ENCODE measurements at places on chromosomes 6 and 20.

GRCh38 chr6:152458648-152459644 lies 178.2 kb downstream of the SYNE1 start:
- DNase-seq = no peak

- peak; percentile 15 for DNase-seq
These were observed 7.8 kb downstream of the UBE3D start for GRCh38 chr6:83057705-83058321.

DNA sequence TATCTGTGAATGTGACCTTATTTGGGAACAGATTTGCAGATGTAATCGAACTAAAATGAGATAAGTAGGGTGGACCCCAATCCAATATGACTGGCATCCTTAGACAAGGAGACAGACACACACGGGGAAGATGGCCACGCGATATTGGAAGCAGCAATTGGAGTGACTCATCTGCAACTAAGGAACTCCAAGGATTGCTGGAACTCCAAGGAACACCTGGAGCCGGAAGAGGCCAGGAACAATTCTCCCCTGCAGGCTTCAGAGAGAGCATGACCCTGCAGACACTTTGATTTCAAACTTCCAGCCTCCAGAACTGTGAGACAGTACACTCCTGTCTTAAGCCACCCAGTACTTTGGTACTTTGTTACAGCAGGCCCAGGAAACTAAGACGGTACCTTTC lies 19.5 kb upstream of the CNKSR3 start:
- no peak for DNase-seq

GRCh38 chr6:142008781-142009180 lies 123.9 kb upstream of the GJE1 start:
- DNase-seq = no peak

DNA sequence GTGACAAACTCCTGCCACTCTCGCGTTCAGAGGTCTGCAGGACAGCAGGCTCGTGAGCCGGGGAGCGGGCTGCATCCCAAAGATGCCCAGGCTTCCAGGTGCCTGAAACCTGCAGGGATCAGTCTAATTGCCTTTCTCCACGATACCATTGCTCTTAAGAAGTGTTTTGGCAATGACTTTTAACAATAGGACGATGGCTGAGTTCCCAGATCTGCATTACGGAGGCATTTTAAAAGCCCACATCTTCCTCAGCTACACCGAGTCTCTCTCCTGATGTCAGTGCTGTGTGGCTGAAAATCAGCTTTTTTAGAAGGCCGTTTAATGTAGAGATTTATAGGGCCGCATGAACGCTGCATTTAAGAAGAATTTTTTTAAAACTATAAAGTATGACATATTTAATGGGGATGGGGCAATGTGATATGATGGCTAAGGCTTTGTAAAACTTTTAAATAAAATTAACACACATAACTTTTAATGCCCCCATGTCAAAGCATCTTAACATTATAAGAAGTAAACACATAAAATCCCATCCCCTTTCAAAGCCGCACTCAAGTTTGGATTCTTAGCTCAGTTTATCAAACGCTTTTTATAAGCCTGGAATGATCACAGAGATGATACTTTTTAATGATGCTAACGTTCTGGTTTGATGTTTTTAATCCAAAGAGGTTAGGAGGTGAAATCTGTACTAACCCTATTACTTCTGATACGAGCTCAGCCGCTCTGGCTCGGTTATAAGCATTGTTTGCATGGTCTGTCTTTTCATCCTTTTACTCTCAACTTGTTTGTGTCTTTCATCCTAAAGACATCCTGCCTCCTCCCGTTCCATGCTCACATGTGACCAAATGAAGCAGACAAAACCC lies 386.0 kb downstream of the SMOC2 start:
- no peak for DNase-seq

DNA sequence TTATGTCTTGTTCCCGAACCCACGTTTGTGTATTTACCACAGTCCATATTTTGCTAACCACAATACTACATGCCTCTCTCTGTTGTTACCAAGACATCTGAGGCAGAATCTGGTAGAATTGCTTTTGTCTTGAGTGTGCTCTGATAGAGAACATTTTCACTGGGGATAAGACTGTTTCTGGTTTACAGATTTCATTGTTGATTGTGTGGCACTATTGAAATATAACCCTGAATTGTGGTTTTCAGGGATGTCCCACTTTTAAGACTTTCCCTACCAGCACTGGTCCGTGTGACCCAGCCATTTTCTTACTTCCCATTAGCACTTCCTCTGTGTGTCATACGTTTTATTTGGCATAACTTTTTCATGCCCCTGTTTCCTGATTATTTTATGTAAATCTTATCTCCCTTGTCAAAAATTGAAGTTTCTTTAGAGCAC lies 12.2 kb downstream of the NCOA7 start:
- no peak for DNase-seq

DNA sequence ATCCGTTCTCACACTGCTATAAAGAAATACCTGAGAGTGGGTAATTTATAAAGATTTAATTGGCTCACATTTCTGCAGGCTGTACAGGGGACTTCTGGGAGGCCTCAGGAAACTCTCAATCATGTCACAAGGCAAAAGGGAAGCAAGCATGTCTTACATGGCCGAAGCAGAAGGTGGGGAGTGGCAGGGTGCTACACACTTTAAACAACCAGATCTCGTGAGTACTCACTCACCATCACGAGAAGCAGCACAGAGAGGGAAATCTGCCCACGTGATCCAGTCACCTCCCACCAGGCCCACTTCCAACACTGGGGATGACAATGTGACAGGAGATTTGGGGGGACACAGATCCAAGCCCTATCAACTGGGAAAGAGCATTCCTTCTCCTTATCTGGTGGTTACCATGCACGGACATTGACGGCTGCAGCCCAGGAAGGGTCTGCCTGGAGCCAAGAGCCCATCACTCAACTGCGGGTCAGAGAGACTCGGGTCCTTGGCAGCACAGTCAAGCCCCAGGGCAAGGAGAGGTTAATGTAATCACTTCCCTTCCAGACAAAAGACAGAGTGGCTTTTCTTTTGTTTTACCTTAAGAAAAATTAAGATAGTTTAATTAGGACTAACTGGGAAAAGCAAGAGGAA lies 112.3 kb upstream of the CST7 start:
- no peak for DNase-seq

DNA sequence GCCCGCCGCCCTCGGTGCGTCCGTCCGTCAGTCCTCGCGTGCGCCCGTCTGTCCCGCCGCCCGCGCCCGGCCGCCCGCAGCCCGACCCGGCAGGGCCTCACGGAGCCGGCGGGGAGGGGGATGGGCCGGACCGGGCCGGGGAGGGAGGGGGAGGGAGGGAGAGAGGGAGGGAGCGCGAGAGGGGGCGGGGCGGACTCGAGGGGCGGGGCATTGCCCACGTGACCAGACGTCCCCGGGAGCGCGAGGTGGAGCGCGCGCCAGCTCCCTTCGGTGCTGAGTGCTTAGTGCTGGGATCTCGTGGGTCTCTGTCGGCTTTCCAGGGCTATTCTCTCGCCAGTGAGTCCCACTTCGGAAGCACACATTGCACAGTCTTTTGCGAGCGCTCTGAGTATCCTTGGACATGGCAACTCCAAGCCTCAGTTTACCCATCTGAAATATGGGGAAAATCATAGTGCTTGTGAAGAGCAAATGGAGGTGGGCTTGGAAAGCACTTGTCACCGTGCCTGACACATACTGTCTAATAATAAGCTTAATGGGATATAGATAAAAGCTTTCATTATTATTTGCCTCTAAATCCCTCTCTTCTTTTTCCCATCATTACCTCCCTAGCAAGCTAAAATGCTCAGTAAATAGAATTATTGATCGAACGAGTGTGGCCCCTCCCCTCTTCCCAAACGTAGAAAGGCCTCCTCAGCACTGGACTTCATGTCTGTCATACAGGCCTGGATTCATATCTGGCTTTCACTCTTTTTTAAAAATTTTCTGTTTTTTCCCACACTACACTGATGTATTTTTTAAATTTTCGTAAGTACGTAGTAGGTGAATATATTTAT lies at the start of gene NCOA6:
Gene NCOA6, minus strand, starts transcription at position 122 of the 833 bp plus-strand sequence. CDS start 43,296 bp downstream, outside the sequence.
- peak; percentile 89 for DNase-seq

DNA sequence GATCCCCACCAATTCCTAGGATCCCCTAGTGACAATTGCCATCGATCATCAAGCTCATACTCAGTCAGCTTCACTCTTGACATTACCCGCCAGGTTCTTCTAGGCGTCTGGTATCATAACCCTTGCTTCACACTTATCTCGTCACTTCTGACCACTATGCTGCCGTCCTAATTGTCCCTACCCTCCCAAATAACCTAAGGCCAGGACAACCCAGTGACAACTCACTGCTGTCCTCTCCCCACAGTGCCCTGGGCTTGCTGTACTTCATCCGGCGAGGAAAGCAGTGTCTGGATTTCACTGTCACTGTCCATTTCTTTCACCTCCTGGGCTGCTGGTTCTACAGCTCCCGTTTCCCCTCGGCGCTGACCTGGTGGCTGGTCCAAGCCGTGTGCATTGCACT lies 3.7 kb downstream of the SYS1 start:
- no peak for DNase-seq

DNA sequence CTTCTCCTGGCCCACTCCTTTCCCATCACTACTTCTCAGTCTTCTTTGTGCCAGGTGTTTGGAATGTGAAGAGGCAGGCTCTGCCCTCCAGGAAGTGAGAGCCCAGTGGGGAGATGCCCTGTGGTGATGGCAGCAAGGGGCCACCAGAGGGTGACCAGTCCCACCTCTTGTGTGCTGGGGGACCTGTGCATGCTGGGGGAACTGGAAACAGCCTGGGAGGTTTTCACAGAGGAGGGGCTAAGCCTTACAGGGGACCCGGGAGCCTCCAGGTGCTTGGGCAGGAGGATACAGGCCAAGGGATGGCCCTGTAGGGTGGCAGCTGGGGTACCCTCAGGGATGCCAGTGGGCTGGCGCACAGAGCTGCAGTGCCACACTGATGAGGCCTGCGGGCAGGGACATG lies 72.3 kb downstream of the RAMACL start:
- DNase-seq = no peak

All from CD4-positive, alpha-beta T cell treated with Interleukin-4 for 1 hour (primary cell).